Activated T-helper 1 cell treated with anti-CD3 and anti-CD28 coated beads, Interleukin-2, amount 50 U/mL, for 16 hours (primary cell): ENCODE measurements at places on chromosomes 3 and 15.

GRCh38 chr15:67372986-67373675, 118.5 kb downstream of the IQCH start:
- no peak for DNase-seq

GRCh38 chr3:155070932-155071387, 9.2 kb upstream of the MME start:
- DNase-seq: no peak

DNA sequence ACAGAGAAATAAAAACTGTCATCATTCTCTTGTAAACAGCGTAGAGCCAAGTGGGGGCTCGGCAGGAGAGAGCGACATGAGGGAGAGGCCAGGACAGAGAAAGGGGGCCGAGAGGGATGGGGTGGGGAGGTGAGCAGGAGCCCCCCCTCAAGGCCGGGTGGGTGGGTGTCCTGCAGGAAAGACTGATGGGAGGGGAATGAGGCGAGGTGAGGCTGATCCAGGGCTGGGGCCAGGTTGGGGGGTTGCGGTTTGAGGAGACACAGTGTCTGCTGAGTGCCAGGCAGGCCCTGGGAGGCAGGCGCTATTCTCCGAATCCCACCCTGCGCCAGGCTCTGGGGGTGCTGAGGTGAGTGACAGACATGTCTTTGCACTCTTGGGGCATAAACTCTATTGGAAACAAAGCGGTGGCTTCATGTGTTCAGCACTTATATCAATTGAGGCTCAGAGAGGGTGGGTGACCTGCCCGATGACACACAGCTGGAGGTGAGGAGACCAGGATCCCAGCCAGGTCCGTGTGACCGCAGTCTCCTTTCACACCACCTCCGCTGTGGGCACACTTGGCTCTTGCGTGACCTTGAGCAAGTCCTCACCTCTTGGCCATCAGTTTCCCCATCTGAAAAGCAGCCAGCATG, 19.6 kb upstream of the CSPG4 start:
- no peak for DNase-seq

DNA sequence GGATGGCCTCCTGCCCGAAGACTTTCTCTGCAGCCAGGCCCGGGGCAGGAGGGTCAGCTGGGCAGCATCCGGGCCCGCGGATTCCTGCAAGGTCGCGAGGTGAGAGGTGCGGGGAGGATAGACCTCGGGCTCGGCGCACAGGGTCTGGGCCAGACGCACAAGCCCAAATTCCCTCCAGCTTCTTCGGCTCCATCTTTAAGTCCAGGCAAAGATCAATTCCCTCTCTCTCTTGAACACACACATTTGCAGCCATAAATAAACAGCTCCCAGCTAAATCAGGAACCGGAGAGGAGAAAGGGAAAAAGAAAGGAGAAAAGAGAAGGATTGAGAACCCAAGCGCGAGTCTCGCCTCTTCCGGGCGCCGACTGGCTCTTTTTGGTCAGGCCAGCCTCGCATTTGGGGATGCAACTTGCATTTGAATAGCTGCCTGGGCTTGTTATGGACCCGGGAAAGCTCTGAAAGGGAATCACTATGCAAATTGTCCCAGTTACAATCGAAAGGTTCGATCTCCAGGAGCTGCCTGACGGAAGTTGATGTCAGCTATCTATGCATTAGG, 14.5 kb upstream of the ONECUT1 start:
- DNase-seq: no peak

DNA sequence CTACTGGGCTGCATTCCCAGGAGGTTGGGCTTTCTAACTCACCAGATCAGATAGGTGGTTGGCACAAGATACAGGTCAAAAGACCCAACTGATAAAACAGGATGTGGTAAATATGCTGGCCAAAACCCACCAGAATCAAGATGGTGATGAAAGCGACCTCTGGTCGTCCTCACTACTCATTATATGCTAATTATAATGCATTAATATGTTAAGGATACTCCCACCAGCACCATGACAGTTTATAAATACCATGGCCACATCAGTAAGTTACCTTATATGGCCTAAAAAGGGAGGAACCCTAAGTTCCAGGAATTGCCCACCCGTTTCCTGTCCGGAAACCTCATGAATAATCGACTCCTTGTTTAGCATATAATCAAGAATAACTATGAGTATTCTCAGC, 31.6 kb downstream of the CFAP44 start:
- DNase-seq: no peak
